HT1080 (cell line): ENCODE measurements at places on chromosomes 11 and 22.

DNA sequence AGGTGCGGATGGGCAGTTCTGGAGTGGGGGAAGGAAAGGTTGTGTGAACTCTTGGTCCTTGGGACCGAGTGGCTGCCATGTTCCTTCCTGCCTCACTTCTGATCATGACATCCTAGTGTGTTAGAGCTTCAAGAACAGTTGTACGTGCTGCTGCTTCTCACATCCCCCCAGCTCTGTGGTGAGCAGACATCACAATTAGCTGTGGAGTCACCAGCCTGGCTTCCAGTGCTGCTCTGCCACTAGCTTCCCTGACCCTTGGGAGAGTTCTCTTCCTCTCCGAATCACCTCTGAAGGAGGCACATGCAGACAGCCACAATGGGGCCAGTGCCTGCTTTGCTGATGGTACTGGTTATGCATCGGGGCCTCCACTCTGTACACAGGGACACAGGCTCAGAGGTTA lies 6.2 kb upstream of the RAB1B start:
- DNase-seq = no peak

DNA sequence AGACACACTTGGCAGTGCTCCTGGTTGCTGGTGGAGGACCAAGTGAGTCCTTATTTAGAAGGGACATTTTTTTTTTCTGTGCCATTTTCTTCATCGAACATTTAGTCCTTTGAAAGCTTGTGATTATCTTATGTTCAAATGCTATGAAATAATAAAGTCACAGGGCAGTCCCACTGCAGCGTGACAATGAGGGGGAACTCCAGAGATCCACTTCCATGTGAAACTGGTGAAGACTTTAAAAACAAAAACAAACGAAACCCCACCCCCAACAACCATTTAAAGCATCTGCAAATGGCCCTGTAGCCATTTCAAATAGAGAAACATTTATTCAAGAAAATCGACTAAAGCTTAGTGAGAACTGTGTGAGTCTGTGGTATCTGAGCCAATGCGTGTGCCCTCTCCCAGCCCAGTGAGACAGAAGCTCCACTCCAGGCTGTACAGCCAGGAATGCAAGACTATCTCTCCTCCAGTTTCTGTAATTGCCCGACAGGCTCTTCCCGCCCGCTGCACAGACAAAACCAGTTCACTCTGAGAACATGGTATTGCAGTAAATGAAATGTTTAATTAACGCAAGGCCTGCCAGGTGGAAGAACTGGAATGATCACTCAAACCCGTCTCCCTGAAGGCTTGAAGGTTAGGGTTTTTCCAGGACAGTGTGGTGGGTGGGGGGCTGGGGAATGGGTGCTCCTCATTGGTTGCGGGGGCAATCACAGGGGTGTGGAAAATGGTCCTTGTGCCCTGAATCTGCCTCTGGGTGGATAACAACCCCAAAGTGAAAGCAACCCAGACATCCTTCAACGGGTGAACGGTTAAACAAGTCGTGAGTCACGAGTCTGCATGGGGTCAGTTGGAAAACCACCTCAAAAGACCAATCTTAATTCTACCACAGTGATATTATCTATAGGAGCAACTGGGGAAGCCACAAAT lies 8.4 kb downstream of the KRTAP5-6 start:
- DNase-seq = peak; percentile 43

DNA sequence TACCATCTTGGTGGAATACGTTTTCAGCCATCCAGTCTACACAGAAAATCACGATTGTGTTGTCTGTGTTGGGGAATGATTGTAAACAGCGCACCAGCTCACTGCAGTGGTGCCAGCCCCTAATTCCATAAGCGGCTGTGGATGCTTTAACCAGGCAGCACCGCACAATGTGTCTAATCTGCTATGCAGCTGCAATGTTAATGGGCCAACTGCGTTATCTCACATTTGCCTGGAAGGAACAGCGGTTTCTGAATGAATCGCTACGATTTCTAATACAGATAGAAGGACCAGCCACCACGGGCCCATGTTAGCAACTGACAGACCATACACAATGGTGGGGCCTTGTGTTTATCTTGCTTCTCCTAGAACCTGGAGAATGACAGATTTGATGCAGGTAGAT lies 384.5 kb upstream of the KIRREL3 start:
- no peak for DNase-seq

GRCh38 chr22:47781427-47782111 lies 1019.1 kb downstream of the TBC1D22A start:
- DNase-seq = no peak

GRCh38 chr22:34845391-34845790 lies 220.6 kb upstream of the ISX start:
- no peak for DNase-seq

DNA sequence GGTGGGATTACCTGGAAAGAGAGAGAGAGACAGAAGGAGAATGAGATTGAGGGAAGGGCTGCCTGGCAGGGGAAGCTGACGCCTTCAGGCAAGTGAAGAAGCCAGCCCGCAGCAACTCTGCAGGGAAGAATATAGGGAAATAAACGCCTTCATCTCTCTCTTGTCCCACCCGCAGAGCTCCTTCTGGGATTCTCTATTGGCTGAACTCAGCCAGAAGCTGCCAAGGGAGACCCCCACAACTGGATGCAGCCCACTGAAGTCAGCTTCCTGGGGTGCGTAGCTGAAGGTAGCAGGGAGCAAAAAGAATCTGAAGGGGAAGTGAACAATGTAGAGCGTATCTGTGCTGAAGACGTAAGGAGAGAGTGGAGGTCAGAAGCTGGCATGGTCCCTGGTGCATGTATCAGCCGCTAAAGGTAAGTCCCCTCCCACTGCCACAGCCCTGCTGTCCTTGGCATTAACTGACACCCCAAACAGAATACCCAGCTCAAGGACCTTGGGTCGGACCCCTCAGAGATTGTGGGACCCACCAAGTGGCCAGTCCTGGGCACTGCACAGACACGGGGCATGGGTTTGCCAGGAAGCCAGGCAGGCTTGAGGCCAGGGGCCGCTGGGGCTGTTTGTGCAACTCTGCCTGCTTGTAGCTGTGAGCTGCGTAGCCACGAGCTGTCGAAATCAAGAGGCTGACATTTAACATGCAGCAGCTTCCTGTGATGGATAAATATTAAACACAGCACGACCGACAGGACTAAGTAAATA lies 469.9 kb downstream of the MN1 start:
- DNase-seq = peak; percentile 11

DNA sequence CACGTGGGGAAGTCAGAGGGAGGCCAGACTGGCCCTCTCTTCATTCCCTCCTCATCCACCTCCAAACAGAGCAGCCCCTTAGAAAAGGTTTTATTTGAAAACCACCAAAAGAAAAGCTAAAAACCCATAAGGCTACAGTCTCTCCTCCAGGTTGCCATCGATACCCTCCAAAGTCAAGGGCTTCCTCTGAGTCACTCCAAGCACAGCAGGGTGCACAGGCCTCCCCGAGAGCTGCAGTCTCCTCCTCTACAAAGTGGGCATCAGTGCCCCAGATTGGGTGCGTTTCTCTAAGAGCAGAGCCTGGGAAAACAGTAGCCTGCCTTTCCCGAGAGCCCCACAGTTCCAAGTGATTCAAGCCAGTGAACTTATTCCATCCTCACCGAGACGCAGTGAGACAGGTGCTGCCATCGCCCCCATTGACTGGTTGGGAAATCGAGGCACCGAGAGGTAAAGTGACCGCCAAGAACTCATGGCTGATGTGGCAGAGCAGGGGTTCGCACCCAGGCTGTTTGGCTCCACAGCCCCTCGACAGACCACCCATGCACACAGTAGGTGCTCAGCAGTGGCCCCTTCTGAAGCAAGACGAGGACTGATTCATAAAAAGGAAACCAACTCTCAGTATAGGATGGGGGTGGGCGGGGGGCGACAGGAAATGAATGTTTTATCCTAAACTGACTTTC lies 91.7 kb upstream of the SHISAL1 start:
- peak; percentile 27 for DNase-seq

- no peak for DNase-seq
Observed at GRCh38 chr22:46640293-46641055, 20.3 kb downstream of the GRAMD4 start.

GRCh38 chr11:41996533-41996932 lies 537.1 kb upstream of the LRRC4C start:
- DNase-seq = no peak

DNA sequence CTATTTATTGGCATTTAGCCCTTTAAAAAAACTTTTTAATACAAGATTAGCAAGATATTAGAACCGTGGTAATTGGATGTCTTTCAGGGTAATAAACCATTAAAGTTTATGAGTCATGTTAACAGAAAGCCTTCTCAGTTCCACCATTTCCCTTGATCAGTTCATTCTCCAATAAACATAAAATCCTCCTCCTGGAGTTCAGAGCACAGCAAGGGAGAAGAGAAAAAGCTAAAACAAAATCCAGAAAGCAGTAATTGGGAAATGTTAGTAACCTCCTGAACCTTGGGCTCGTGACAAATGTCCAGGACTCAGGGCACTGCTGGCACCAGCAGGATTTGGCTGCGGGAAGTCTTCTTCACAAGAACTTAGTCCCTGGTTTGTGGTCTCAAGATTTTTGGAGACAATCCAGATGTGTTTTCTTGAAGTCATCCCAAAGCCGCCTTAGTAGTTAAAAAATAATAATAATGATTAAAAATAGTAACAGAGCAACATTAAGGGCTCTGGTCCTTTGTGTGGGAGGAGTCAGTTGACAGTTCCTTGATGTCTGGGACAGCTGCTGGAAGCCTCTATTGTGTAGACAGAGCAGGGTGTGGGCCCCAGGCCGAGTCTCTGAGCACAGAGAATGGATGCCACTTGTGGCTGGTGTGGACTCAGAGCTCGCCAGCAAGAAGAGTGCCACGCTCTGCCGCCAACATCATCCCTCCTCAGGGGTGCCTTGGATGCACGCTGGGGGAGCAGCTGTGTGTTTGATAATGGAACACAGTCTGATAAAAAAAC lies 43.4 kb upstream of the PITPNB start:
- DNase-seq = no peak

DNA sequence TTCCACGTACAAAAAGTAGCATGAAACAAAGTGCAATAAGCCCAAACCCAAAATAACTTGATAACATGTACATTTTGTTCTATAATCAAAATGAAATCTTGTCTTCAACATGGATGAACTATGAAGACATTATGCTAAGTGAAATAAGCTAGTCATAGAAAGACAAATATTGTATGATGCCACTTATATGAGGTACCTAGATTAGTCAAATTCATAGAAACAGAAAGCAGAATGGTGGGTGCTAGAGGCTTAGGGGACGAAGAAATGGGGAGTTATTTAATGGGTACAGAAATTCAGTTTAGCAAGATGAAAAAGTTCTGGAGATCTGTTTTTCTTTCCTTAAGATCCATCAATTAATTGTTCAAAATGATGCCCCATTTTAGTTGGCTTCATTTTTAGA lies 7.5 kb downstream of the PGM2L1 start:
- DNase-seq = no peak

GRCh38 chr11:86941077-86941870 lies 13.9 kb downstream of the FZD4 start:
- no peak for DNase-seq

GRCh38 chr22:24140357-24140756 lies 40.9 kb upstream of the SUSD2 start:
- DNase-seq = no peak
